ENCODE measurements at places on chromosomes 16 and 17.
A peak's percentile ranks its signal among the peaks of the same experiment; 100 is the strongest.

DNA sequence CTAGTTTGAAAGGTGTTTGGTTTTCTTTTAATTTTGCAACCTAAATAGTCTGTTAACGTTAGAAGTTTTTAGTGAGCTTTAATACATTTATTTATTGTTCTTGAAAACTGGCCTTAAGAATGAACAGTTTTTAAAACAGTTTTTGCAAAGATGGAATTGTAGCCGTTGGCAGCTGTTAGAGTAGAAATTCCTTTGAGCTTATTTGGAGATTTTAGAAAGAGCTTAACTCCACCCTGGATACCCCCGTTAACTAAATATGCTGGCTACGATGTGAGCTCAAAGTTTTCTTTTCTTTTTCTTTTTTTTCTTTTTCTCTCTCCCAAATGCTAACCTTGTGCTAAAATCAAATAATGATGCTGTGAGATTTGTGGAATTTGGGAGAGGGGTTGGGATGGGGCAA is 75.2 kb downstream of the COX10 start:
- no peak for DNase-seq

- DNase-seq, result no peak
Measured at GRCh38 chr16:2704983-2705275, 15.1 kb downstream of the PRSS27 start.

GRCh38 chr16:2838928-2839327 is 8.8 kb downstream of the ZG16B start:
- peak; percentile 67 for DNase-seq

- DNase-seq, result peak; percentile 72
Measured at GRCh38 chr17:45172541-45173286, 11.0 kb downstream of the HEXIM2 start.

- no peak for DNase-seq
Measured at GRCh38 chr16:86082418-86083030, 183.6 kb downstream of the IRF8 start.

- no peak for DNase-seq
Measured at GRCh38 chr16:8641671-8642070, 20.2 kb downstream of the METTL22 start.

GRCh38 chr17:34259146-34259545 is 4.1 kb downstream of the CCL2 start:
- no peak for DNase-seq

DNA sequence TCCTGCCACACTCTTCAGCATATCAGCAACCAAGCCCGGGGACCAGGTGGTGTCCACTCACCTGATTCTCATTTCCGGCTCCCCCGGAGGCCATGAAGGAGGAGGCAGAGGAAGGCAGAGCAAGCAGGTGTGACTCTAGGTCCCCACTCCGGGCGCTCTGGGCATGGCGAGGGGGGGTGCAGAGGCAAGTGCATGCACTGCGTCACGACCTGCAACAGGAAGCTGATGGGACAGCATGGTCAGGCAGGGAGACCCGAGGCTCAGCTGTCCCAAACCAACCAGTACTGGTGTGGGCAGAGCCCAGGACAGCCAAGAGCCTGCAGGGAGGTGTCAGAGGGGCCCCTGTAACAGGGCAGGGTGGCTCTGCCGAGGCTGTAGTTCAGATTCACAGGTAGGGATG is 2.1 kb upstream of the ENGASE start:
- DNase-seq, result no peak

DNA sequence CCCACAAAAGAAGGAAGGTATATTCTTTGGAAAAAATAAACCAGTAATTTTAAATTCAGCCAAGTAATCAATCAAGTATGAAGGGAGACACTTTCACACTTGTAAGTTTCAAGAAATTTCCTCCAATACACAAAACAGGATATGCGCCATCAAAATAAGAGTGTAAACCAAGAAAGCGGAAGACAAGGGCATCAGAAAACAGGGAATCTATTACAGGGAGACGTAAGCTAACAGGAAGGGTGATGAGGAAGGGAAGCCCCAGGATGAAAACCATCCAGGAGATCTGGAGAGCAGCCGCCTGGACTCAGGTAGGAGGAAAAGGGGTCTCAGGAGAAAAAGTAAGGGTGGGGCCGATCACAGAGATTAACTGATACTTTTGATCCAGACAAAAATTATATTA is 31.8 kb upstream of the PITPNM3 start:
- DNase-seq, result no peak

DNA sequence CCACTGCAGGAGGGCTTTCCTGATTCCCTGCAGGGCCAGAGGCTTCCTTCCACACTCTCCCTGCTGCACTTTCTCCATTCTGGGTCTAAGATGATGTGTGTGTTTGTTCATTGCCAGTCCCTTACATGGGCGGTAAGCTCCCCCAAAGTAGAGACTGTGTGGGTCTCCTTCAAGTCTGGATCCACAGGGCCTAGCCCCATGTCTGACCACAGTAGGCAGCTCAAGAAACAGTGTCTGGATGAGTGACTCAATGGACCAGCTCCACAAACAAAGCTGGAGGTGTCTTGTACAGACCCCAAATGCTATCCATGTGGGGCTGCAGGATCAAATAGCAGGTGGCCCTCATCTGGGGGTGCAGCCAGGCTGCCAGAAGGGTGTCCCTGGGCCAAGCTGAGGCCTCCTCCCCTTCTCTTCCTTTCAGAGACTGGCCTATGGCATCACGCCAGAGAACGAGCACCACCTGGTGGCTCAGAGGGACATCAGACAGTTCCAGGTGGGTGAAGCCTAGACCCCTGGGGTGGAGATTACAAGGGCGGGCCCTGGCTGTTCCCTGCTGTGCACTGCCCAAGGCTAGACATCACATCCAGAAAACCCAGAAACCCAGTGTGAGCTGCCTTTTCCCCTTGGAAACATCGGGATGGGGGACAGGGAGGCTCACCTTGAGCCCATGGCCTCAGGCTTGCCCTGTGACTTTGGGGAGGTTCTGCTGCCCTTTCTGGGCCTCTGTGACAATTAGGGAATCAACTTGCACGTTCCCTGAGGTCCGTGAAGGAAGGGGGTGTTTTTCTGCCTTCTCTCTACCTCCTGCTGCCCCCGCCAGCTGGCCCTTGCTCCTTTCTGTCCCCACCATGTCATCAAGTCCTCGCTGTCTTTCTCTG is 45.9 kb downstream of the SLC6A2 start:
- peak; percentile 48 for DNase-seq

- no peak for DNase-seq
Measured at GRCh38 chr17:67482764-67483163, 105.7 kb downstream of the PITPNC1 start.

GRCh38 chr17:78473951-78474613 is 95.6 kb downstream of the PGS1 start:
- no peak for DNase-seq

- DNase-seq, result no peak
Measured at GRCh38 chr16:23175651-23176050, 6.9 kb upstream of the SCNN1G start.

DNA sequence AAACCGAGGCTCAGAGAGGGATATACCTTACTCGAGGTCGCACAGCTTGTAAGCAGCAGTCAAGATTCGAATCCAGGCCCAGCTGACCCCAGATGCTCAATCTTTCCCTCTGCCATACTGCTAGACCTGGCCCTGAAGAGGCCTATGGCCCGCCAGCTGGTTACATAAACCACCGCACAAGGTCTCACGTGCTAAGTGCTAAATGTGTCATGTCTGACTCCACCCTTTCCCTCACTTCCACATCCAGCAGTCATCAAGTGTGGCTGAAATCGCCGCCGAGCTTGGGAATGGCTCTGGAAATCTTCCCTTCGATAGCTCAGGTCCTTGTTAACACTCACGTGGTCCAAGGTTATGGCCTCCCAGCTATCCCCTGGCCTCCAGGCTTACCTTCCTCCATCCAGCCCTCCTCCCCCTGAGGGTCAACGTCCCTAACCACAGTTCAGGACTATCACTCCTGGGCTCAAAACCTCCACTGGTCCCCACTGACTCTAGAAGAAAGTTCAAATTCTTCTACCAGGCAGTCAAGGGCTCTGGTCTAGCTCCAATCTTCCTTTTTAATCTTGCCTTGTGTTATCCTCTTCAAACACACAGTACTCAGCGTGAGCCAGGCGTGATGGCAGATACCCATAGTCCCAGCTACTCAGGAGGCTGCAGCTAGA is 3.5 kb downstream of the ZBTB4 start:
- no peak for DNase-seq

GRCh38 chr17:44353672-44354331 is 8.7 kb downstream of the GRN start:
- peak; percentile 36 for DNase-seq

- no peak for DNase-seq
Measured at GRCh38 chr16:87844120-87844733, 25.1 kb downstream of the SLC7A5 start.

DNA sequence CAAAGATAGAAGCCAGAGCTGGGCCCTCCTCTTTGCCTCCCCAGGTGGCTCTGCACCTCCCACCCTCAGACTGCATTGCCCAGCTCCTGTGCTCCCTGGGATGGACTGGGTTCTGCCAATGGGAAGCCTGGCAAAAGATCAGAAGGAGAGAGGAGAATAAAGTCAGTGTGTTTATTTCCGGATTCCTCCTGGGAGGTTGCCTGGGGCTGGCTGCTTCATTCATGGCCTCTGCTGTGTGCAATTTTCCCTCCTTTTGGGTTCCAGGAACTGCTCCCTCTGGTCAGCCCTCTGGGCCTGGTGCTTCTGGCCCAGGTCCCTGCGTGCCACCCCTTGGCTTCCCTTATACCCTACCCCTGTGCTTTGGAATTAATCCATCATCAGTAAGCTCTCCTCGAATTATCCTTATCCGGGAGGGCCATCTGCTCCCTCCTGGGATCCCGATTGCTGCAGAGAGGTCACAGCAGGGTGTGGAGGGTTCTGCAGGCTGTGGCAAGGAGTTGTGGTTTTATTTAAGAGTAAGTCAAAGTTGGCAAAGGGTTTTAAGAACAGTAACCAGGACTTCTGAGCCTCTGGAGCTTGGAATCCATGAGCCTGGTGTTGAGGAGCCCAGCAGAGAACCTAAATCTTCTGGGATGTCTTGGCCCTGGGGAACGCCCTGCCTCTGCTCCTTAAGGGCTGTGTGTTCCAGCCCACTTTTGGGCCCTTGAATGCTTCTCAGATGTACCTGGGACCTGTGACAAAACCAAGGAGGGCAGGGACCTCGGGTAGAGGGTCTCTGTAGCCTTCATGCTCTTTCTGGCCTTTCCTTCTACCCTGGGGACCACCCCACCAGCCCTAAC is 8.2 kb upstream of the MMP2 start:
- DNase-seq, result no peak

GRCh38 chr16:2904922-2905240 is 6.8 kb upstream of the FLYWCH1 start:
- DNase-seq, result no peak

GRCh38 chr17:69466905-69467667 is 52.6 kb downstream of the MAP2K6 start:
- DNase-seq, result no peak

DNA sequence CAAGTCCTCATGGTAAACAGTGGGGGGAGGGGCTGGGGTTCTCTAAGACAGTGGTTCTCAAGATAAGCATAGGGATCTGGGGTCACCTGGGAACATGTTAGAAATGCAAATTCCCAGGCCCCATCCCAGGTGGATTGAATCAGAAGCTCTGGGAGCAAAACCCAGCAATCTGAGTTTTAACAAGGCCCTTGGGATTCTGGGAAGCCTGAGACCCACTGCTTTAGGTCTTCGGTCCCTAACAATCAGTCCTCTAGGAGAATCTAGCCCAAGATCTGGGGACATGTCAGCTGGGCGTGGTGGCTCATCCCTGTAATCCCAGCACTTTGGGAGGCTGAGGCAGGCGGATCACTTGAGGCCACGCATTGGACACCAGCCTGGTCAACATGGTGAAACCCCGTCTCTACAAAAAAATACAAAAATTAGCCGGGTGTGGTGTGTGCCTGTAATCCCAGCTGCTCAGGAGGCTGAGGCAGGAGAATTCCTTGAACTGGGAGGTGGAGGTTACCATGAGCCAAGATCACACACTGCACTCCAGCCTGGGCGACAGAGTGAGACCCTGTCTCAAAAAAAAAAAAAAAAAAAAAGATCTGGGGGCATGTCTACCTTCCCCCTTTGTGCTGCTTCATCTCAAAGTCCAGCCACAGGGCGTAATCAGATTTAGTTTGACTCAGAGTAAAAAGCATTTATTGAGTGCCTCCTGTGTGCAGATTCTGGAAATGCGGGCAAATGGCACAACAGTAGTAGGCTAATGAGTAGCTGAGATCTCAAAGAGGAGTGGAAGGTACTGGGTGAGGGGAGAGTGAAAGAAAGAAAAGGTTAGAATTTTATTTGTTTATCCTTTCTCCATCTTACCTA is 8.8 kb upstream of the NR1D1 start:
- peak; percentile 51 for DNase-seq
